CD8-positive, alpha-beta T cell (primary cell): ENCODE measurements at places on chromosomes 7 and 10. TPM values are rescaled to one million over a fixed set of nuclear protein-coding genes. Genes with fewer than 3 reads are reported as not detected.

DNA sequence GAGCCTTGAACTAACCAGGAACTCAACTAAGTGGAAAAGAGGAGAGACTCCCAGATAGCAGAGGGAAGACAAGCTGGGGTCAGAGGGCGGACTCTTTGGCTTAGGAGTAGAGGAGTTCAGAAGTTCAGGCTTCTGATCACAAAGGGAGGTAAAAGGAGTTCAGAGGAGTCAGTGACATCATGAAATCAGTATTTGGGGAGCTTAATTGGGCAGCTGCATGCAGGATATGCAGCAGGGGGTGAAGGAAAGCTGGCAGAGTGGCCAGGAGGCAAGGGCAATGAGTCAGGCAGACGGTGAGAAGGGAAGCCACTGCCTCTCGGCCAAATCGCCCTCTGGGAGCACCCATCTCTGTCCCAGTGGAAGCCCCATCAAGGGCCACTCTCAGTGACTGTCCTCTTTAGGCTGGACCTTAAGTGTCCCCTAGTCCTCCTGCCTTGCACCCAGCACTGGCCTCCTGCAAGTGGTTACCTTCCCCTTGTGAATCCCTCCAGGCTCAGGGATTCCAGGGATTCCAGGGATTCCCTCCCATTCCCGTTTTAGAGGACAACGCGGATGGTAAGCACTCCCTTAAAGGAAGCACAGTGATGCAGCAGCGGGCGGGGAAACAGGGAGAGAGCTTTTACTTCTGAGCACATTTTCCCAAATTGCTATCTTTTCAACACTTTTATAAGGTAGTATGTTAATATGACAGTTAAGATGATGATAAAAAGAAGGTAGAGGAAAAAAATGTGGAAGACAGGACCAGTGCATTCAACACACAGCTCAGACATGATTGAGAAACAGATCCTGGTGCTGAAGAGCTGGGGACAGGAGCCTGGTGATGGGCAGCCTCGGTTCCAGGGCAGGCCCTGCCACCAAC lies 72.6 kb downstream of the KCNMA1 start:
- DNase-seq = no peak

- no peak for DNase-seq
Measured at GRCh38 chr7:96737545-96738050, 28.0 kb upstream of the SEM1 start.

- no peak for DNase-seq
Measured at GRCh38 chr10:70563230-70563629, 39.3 kb downstream of the PRF1 start.

GRCh38 chr7:132942701-132943100 lies 139.2 kb downstream of the CHCHD3 start:
- DNase-seq = no peak

- no peak for DNase-seq
Measured at GRCh38 chr10:54559498-54559897, 241.5 kb downstream of the PCDH15 start.

- no peak for DNase-seq
Measured at GRCh38 chr10:95476469-95477174, 84.5 kb downstream of the SORBS1 start.

DNA sequence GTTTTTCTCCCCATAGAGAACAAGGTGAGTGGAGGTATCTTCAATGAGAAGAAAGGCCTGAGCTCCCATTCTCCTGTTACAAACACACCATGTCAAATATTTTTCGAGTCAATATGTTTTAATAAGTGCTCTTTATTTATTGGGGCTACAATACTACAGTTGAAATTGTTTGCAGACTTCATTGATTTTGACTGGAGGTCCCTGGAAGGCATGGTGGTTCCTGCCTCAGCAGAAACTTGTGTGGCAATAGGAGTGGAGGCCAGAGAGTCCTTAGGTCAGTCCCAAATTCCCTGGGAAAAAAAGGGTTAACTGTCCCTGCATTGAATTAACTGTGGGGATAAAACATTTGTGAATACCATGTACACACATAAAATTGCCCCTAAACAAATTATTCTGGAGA lies 22.7 kb downstream of the KLF6 start:
- no peak for DNase-seq

DNA sequence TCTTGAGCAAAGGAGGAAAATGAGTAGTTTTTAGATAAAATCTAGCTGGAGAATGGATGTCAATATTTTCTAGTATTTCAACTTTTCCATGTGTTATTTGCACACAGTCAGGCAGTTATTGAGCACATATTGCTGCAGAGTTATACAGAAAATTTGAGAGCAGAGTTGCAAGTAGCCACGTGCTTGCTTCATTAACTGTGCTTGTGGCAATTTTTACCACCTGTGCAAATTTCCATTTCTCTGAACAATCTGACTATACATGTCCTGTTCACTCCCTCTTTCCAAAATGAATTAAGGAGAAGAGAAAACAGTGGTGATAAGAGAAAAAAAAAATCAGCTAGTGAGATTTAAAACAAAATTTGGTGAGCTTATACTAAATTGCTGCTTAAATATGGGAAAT lies 178.5 kb downstream of the TAX1BP1 start:
- DNase-seq = no peak

The CALML3 gene
- not detected for total RNA-seq

The OR2A7 gene
- total RNA-seq = 2.6 TPM

The ETV1 gene
- not detected for total RNA-seq

The SPDYE16 gene
- 0.25 TPM for total RNA-seq

The KCNMA1 gene
- total RNA-seq = not detected
